ENCODE measurements at places on chromosomes 13 and 19.

- DNase-seq = no peak
Observed at GRCh38 chr13:75947448-75947847, 311.3 kb downstream of the LMO7 start.

DNA sequence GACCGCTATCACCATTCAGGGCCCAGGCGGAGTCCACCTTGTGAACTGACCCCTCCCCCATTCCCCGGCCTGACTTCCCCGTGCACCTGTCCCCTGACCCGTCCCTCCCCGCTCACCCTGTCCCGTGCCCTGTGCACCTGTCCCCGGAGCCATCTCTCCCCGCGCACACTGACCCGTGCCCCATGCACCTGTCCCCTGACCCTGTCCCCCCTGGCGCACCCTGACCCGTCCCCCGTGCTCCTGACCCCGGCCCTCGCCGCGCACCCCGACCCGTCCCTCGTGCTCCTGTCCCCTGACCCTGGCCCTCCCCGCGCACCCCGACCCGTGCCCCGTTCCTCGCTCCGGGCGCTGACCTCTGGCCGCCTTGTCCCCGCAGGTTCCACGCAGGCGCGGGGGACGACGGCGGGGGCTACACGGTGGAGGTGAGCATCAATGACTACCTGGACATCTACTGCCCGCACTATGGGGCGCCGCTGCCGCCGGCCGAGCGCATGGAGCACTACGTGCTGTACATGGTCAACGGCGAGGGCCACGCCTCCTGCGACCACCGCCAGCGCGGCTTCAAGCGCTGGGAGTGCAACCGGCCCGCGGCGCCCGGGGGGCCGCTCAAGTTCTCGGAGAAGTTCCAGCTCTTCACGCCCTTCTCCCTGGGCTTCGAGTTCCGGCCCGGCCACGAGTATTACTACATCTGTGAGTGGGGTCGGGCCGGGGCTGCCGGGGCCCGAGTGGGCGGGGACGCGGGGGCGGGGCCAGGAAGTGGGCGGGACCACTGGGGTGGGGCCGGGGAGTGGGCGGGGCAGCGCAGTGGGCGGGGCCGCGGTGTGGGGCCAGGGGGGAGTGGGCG is 9.7 kb downstream of the EFNA2 start:
- DNase-seq = no peak

DNA sequence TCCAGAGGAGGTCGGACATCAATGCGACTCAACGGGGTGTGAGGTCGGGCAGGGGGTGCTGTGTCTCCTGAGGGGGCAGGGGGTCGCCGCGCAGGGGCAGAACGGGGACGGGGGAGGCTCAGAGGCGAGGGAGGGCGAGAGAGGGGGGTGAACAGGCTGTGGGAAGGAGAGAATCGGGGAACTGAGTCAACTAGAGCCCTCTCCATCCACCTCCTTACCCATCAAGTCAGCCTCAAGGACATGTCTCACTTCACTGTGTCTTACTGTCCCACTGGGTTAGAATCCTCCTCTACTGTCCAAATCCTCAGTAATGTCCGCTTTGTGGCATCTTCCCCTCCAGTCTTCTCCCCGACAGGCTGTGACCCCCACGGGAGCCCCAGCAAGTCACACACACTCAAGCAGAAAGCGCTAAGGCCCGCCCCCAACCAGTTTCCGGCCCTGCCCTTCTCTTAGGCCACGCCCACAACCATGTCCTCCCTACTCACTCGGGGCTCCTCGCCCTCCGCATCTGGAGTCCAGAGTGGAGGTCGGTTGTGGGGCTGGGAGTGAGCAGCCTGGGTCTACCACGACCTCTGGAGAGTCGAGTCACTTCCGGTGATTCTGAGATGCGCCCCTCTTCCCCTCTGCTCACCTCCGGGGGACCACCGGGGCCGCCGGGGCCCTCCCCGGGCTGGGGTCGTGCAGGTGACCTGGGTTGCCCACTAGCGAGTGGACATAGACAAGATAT is 9.3 kb downstream of the PLEKHA4 start:
- DNase-seq = no peak

DNA sequence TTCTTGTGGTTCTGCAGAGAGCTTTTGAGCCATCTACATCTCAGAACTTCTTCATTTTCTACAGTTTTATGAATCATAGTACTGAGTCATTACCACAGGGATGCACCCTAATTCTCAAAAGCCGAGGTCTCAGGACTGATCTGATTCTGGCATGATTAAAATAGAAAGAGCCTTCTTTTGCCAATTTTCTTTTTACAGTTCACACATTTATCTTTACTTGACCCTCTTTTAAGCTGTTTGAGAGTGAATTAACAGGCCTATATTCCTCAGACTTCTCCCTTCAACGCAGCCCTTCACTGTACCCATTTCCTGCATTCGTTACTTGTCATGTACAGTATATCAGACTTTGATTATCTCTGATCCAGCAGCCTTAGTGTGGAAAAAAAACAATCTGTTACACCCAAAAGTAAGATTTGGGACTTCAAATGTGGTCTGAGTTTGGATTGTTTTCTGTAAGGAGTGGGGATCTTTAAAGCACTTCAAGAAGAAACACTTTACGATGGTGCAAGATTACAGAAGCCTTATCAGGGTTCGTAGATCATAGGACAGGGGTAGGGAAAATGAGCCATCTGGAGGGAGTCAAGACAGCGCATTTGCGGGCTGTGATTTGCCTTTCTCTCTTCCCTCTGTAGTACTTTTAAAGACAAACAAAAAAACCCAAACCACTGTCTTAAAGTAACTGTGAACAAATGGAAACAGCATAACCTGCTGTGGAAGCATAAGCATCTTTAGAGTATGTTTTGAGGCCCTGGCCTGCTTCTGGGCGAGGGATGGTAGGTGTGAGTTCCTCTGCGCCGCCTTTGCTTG is 15.3 kb upstream of the GPR183 start:
- peak; percentile 80 for DNase-seq

DNA sequence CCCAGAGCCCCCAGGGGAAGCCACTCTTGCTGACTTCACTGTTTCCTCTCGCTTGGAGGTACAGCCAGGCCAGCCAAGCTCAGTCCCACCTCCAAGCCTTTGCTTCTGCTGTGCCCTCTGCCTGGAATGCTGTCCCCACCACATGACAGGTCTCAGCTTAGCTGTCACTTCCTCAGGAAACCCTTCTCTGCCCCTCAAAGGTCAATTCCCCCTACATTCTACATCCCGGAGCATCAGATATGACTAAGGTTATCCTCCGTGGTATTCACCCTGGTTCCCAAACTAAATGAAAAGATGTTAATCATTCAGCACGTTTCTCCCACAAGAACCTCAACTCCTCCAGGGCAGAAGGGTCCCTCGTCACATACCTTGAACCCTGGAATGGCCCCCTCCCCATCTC is 53.5 kb downstream of the PTPRS start:
- no peak for DNase-seq

DNA sequence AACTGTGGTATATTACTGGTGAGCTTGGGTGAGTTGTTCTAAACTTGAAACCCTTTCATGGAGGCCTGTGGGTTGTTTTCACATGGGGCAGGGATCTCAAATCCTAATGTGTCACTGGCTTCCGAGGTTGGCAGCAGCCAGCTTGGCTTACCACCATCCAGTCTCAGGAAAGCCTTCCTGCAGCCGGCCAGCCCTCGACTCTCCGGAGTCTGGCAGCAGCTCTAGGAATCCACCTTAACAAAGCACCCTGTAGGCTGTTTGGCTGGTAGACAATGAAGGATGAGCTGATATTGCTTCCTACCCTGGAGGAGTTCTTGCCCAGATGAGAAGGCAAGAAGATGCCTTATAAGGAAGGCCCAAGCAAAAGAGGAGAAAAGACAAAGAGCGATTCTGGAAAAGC is 188.3 kb downstream of the KLF12 start:
- no peak for DNase-seq

DNA sequence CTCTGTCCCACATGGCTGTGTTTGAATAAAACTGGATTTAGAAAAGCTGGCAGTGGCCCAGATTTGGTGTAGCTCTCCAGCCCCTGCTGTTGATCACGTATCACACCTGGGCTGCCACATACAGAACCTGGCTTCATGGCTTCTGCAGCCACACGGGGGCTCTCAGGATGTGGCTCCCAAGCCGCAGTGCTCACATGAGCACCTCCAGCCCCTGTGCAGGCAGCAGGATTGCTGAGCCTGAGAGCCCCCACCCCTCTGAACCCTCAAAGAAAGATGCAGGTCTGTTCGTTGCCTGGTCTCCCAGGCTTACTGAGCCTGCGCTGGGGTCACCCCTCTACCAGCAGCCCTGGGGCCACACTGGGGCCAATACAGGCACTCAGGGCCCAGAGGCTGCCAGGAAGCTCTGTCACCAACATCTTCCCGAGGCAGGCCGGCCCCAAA is 2.7 kb downstream of the PLEKHF1 start:
- DNase-seq = no peak

DNA sequence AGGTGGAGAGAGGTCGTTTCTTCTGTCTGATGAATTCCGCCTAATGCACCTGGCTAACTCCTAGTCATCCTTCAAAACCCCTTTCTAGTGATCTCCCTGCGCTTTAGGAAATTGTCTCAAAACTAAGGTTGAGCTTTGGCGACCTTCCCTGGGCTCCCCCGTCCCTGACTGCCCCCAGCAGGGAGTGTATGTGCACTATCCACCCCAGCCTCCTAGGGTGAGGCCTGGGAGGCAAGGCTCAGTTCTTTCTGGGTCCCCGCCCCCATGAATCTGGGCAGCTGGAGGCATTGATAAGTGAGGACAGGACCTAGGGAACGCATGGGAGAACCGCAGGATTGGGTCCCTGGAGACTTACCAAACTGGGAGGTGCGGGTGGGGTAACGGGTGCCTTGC is 378 bp downstream of the TLE6 start:
- peak; percentile 44 for DNase-seq

DNA sequence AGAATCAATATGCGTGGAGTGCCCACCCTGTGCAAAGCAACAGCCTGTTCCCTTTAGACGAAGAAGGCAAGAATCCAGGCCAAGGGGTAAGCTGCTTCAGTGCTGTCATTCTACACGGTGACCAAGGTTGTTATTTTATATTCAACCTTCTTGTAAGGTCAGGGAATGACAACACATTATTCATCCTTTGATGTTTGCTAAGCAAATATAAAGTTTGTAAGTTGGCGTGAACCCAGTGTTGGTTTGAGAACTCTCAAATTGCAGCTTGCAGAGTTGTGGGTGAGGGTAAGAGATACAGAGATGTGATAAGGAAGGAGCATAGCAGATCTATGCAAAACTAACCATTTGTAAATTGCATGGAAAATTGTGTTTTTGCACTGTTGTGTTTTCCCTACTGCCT is 436.7 kb downstream of the FGF9 start:
- DNase-seq = no peak

- no peak for DNase-seq
Observed at GRCh38 chr13:59701261-59701660, 462.5 kb downstream of the DIAPH3 start.

DNA sequence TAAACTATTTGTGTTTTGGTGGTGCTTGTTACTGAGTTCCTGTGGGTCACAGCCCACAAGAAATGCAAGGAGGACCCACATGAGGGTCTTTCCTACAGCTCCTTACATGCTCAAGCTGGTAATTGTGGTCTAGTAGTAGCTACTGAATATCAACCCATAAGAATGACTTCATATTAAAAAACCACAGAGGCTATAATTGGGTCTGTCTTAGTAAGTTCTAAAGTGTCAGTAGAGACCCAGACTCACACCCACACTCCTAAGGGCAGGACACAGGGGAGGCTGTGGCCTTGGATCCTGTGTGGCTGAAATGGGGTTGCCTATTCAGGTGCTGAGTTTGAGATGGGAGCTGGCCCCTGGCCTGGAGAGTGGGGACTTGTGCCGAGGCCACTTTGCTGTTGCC is 19.6 kb downstream of the TFDP1 start:
- no peak for DNase-seq

DNA sequence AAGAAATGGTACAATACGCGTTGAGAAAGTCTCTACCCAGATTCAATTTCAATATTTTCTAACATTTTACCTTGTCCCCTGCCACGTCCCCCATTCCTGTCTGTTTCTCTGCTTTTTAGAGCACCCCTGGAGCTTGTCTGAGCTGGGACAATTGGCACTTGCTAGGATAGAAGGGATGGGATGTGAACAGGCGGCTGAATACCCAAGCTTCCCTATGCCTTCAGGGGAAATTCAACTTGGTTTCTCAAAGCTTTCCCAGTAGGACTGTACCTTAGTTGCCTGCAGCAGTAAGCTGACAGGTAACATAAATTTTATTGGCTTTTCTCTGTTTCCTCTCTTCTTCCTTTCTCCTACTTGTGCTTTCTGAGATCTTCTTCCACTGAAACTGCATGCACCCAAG is 1663.3 kb downstream of the EFNB2 start:
- no peak for DNase-seq

GRCh38 chr13:91142572-91142971 is 204.9 kb upstream of the MIR17HG start:
- no peak for DNase-seq

DNA sequence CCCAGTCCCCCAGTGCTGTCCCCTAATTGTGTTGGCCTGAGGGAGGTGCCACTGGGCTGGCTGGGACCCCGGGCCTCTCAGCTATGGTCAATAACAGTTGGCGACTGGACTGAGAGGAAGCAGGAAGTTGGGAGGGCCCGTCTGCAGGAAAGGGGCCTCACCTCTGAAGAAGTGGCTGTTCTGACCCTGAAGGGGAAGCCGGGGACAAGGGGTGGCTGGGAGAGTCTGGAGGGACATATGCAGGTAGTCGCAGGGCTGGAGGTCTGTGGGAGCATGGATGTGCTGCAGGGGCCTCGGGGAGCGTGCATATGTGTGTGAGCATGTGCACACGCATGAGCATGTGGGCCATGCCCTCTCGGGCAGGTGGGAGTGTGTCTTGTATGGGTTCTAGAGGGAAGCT is 5.9 kb downstream of the PKN1 start:
- peak; percentile 20 for DNase-seq

DNA sequence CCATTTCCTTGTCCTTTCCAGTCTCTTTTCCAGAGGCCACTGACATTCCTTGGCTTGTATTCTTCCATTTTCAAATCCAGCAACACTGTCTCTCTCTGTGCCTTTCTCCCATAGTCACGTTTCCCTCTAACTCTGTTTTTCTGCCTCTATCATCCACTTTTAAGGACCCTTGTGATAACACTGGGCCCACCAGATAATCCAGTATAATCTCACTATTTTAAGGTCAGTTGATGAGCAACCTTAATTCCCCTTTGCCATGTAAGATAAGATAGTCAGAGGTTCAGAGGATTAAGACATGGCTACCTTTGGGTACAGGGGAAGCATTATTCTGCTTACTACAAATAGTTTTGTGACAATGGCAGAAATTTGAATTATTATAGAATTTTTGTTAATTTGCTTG is 45.7 kb upstream of the N4BP2L1 start:
- DNase-seq = no peak

- no peak for DNase-seq
Observed at GRCh38 chr19:35609851-35610353, 2.6 kb upstream of the HAUS5 start.

GRCh38 chr19:11373885-11374432 is 507 bp upstream of the SWSAP1 start:
- DNase-seq = peak; percentile 45

- DNase-seq = peak; percentile 32
Observed at GRCh38 chr13:26946684-26947343, 186.2 kb upstream of the GPR12 start.

DNA sequence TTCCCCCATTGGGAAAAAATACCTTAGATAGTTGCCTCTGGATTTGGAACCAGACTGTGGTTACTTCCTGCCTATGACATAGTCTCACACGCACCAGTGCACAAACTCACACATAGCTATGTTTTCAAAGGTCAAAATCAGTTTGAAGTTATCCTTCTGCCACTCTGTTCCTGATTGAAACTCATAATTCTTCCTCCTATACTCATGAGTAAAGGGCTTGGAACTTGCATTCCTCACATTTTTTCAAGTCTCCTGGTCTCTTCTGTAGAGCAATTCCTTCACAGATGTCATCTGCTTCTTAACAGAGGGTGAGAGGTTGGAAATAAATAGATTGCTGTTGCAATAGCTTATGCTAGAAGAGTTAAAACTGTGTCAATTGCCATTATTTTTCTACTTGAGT is 18.6 kb upstream of the POSTN start:
- DNase-seq = no peak

All from Kasumi-1 (cell line).